ENCODE measurements at places on chromosomes 11 and 22. TPM values are rescaled to one million over a fixed set of nuclear protein-coding genes. Genes with fewer than 3 reads are reported as not detected.

Gene ANGPTL5
- total RNA-seq, result not detected

Gene HDAC10
- total RNA-seq, result 31.2 TPM

Gene OR52H1
- total RNA-seq, result not detected

Gene LRRC4C
- not detected for total RNA-seq

Gene TRIM49
- total RNA-seq, result not detected

Gene TPH1
- total RNA-seq, result not detected

Gene GGTLC3
- not detected for total RNA-seq

Gene SCO2
- total RNA-seq, result 13.6 TPM

Gene AGBL2
- not detected for total RNA-seq

Gene TSPAN18
- 29.4 TPM for total RNA-seq

Gene PLAAT2
- not detected for total RNA-seq

Gene CYTH4
- total RNA-seq, result 0.40 TPM

Gene UCP2
- 4.1 TPM for total RNA-seq

Gene SPDYC
- total RNA-seq, result not detected

Gene SLC5A1
- total RNA-seq, result not detected

Gene OR5I1
- total RNA-seq, result not detected
